ENCODE measurements at places on chromosomes 5 and 9.
A peak's percentile ranks its signal among the peaks of the same experiment; 100 is the strongest.

DNA sequence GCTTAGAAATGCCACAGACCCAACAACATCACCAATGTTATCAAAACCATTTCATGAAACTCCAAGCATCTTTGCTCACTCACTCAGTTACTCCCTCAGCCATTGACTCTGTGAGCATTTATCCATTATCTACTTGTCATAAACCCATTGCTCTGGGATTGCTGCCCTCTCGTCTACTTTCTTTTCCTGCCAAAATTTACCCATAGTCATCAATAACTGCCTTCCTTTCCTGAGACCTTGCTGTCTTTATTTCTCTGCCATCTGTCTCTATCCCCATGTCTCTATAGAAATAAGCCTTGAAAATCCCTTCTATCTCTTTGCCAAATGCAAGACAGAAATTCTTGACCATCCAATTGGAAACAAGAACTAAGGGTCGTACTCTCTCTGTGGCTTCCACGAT lies 26.4 kb upstream of the PUM3 start:
- DNase-seq = no peak

DNA sequence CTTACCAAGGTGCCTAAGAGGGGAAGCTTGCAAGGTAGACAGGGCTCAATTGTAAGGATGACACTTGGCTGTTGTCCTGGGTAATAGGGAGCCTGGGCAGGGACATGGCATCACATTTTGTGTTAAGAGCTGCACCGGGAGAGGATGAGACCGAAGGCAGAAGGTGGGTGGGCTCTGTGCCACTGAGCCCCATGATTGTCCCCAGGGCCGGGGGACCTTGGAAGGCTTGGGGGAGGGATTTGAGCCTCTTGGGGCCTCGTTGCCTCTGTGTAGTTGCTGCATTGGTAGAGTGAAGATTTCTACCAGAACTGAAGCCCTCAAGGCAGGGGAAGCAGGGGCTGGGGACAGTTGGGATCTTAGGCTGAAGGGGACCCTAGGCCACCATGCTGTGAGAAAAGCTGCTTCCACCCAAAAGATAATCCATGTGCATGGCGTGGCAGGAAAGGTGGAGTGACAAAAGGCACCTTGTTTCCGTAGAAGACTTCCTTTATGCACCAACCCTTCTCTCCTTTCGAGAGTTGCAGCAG lies 11.9 kb downstream of the FGF18 start:
- no peak for DNase-seq

- DNase-seq = no peak
These were observed 21.7 kb upstream of the NRARP start for GRCh38 chr9:137323531-137324331.

DNA sequence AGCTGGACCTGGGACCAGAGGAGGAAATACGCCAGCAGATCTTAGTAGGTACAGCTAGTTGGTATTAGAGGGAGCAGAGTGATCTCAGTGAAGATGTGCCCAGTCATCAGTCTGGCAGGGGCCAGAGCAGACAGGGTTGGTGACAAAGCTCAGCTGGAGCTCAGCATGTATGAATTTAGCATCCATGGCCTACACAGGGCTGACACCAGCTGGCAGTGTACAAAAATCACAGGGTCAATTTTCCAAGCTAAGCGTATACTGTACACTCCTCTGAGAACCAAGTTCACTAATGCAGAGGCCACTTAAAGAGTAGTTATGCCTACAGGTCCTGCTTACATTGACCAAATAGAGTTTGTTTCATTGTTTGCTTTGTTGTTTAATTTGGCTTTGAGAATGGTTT lies 146.6 kb downstream of the SLC24A2 start:
- DNase-seq = no peak

DNA sequence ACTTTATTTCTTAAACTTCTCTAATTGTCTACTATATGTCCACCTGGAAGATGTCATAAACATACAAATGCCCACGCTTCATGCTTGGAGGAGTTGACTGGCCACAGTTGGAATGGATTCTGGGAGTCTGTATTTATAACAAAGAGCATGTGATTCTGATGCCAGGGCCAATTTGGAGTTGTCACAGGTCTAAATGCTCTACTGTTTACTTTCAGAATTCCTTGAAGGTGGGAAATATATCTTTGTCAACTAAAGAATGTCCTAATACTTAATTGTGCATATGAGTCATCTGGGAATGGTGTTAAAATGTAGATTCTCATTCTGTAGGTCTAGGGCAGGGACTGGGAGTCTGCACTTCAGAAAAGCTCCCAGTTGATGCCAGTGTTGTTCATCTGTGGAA lies 196.1 kb downstream of the ANXA1 start:
- no peak for DNase-seq

DNA sequence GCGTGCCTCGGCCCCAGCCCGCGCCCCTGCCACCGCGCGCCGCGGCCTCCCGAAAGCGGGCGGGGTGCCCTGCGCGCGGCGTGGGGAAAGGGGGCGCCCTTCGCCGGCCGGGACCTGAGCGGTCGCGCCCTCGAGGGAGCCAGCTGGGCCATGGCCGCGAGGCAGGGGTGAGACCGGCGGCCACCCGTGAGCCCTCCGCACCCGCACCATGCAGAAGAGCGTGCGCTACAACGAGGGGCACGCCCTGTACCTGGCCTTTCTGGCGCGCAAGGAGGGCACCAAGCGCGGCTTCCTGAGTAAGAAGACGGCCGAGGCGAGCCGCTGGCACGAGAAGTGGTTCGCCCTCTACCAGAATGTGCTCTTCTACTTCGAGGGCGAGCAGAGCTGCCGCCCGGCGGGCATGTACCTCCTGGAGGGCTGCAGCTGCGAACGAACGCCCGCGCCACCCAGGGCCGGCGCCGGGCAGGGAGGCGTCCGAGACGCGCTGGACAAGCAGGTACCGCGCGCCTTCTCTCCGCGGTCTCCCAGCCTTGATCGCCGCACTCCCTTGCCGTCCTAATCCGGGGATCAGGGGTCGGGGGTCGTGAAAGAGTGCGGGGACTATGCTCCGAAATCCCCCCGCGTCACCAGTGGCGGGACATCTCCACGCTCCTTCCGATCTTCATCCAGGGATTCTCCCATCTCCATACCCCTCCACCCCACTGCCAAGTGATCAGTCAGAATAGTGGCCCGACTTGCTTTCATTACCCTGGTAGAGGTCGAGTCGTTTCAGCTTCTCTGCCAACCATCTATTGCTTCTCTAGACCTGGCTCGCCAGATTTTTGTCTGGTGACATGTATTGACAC lies 590 bp downstream of the RASGRF2 start:
- DNase-seq = peak; percentile 64

DNA sequence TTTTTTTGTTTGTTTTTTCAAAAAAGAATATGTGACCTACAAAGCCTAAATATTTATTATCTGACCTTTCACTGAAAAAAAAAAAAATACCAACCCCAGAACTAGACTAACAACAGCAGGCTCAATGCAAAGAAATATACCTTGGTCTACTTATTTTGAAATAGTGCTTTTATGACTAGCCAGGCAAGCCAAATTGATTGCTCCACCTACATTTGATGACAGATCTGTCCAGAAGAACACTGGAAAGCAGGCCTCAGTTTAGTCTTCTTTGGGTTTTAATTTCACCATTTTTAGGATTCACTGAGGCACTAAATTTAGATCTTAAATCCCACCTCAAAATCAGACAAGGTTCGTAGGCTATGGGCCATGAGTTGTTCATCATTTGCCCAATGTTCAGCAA lies 97.3 kb downstream of the PLPP1 start:
- no peak for DNase-seq

DNA sequence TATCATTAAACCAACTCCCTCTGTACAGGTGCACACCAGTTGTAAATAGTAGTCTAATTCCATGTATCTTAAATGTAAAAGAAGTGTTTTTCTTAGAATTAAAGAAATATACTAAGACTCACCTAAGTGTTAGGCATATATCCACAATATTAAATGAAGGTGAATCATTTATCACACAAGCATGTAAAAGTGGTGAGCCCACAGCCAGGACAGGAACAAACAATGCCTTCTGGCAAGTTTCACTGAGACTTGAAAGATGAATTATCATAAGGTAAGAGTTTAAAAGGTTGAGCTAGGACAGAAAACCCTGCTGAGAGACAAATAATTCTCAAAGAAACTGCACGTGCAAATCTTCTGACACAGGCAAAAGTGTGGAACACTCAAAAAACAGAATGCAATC lies 832.5 kb downstream of the TAF11L14 start:
- DNase-seq = no peak

DNA sequence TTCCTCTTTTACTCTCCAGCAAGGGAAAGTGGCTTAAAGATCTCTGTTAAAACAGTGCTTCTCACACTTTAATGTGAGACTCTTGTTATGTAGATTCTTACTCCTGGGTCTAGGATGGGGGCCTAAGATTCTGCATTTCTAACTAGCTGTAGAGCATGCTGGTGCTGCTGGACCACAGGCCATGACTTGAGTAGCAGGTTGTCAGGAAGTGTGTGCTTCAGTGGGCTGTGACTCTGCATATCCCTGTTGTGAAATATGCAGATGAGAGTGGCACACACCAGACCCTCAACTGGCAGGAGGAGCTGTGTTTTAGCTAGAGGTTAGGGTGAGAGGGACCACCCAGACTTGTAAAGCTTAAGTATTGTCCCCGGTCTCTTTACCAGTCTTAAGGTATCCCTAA lies 191.1 kb upstream of the DMRT1 start:
- peak; percentile 5 for DNase-seq

DNA sequence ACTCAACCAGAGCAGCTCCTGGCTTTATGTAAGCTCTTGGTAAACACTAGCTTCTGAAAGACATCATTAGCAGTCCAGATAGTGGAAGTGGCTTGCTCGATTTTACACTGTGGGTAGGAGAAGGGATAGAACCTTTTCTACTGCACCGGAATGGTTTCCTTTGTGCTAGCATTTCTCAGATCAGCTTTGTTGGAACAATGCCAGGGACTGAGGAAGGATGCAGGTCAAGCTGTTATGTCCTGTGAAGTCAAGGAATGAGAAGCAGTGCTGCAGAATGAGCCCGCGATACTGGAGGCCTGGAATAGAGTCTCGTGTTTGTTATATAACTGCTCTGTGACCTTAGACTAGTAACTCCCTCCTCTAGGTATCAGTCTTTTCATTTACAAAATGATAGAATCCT lies 233.6 kb downstream of the GABRB2 start:
- no peak for DNase-seq

- no peak for DNase-seq
These were observed 7.6 kb downstream of the BASP1 start for GRCh38 chr5:17224858-17225511.

- no peak for DNase-seq
These were observed 70.5 kb upstream of the RAI14 start for GRCh38 chr5:34585601-34586104.

DNA sequence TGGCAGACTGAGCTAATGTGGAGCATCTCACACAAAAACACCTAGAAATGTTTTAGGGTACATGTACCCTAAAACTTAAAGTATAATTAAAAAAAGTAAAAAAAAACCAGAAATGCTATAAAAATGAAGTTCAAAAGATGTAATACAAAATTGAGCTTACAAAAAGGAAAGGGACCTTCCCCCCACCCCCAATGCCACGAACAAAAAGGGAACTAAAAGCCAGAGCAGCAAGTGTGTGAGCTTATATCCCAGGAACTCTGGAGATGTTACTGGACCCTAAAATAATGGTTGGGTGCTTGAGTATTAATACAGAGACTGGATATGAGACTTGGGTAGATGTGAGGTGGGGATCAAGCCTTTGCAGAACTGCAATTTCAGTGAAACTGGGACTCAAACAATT lies 11.0 kb downstream of the SPATA9 start:
- no peak for DNase-seq
